Renal cortex interstitium (tissue), 15 donors: ENCODE measurements at places on chromosomes 12 and 14.

- DNase-seq, result no peak
Measured at GRCh38 chr12:23581913-23582312, 367.6 kb downstream of the SOX5 start.

- DNase-seq, result no peak
Measured at GRCh38 chr12:66716522-66716921, 37.6 kb upstream of the GRIP1 start.

GRCh38 chr12:27852742-27853141 lies 72.7 kb upstream of the MANSC4 start:
- DNase-seq, result no peak

DNA sequence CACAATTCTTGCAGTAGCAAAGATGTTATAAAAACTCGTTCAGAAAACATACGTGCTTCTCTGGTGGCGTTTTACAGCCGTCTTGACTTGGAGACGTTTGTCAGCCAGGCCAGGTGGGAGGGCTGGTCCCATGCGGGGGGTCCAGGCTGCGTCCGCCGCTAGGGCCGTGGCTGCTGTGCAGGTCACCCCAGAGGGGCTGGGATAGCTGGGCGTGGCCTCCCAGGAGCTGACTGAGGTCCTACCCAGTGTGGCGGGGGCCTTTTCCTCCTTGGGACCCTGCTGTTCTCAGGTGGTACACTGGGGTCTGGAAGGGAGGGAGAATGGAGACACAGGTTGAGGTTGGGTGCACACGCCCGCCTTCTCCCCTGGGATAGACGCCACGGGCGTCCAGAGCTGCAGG lies 25.2 kb downstream of the MTA1 start:
- no peak for DNase-seq

DNA sequence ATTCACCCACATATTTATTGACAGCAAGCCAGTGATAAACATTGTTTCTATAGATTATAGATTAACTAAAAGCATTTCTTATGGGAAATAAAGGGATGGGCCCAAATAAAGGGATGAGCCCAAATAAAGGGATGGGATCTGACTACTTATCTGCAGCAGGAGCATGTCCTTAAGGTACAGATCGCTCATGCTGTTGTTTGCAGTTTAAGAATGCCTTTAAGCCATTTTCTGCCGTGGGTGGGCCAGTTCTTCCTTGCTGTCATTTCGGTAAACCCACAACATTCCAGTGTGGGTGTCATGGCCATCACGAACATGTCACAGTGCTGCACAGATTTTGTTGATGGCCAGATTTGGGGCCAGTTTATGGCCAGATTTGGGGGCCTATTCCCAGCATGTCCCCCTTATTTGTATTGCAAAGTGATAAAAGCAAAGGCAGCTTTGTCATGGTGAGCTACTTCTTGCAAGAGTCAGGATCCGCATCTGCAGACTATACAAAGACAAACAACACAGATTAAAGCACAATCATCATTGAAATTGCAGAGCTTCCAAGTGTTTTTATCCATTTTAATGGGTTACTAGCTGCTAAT lies 700.7 kb downstream of the LRFN5 start:
- DNase-seq, result no peak

DNA sequence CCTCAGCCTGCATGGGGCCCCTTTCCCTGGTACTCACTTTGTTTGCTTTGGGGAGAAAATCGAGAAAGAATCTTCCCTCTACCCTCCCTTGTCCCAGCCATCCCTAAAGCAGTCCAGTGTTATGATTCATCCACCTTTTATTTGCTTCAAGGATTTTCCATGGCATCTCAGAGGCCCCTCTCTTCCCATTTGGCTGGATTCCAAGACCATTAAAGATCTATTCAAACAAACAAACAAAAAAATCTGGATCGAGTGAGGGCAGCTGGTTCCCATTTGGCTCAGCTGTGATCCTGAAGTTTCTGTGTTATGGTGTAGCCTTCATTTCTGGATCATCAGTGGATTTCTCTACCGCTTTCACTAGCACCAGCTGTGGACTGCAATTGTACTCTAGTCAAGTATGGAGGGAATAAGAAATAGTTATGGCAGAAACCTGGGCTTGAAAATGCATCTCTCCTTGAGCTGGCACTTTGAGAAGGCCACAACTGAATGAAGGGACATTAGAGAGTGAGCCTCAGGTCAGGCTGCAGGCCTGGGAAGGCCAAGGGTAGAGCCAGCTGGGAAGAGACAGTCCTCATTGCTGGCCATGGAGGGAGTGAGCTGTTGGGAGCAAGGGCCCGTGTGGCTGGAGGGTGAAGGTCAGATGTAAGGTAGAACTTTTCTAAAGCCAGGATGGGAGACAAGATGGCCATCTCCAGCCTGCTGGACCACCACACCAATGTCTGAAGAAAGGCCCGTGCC lies 13.7 kb downstream of the KRT71 start:
- DNase-seq, result peak; percentile 7

GRCh38 chr14:33509454-33509853 lies 441.4 kb downstream of the EGLN3 start:
- no peak for DNase-seq

- no peak for DNase-seq
Measured at GRCh38 chr12:57055824-57056223, 5.9 kb upstream of the MYO1A start.

DNA sequence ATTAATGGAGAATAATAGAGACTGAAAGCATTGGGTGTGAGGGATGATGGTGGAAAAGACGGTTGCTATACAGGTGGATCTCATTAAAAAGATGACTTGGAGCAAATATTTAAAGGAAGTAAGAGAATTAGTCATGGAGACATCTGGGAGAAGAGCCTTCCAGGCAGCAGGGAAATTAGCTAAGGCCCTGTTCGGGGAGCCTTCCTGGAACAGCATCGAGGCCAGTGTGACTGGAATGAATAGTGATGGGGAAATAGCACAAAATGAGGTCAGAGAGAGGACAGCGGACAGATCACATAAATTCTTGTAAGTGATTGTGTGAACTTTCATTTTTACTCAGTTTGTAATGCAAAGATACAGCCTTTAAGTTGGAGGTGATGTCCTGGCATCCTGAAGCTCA lies 842.3 kb downstream of the SLC6A15 start:
- DNase-seq, result no peak

DNA sequence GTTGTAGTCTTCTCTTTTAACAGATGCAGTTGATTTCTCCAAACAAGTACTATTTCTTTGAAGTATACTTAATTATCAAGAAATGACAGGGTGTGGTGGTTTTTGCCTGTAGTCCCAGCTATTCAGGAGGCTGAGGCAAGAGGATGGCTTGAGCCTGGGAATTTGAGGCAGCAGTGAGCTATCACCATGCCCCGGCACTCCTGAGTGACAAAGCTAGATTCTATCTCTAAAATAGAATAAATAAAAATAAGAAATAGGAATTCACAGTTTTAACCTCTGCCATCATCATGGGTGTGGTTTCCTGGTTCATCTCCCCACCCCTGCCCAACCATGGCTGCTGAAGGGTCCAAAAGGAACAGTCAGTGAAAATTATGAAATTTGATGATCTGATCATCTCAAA lies 290.2 kb upstream of the FLRT2 start:
- DNase-seq, result no peak
